Right lung (tissue), 10 donors: ENCODE measurements at places on chromosomes 12 and 14.

DNA sequence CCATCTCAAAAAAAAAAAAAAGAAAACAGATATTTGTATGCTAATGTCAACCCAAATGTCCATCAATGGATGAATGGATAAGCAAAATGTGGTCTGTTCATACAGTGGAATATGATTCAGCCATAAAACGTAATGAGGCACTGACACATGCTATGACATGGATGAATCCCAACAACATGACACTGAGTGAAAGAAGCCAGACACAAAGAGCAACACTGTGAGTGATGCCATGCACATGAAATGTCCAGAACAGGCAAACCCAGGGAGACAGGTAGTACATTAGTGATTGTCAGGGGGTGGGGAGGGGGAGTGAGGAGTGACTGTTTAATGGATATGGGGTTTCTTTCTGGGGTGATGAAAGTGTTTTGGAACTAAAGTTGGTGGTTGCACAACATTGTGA lies 50.2 kb downstream of the ARL6IP4 start:
- no peak for DNase-seq

- no peak for DNase-seq
These were observed 22.7 kb upstream of the ULK1 start for GRCh38 chr12:131871677-131872076.

DNA sequence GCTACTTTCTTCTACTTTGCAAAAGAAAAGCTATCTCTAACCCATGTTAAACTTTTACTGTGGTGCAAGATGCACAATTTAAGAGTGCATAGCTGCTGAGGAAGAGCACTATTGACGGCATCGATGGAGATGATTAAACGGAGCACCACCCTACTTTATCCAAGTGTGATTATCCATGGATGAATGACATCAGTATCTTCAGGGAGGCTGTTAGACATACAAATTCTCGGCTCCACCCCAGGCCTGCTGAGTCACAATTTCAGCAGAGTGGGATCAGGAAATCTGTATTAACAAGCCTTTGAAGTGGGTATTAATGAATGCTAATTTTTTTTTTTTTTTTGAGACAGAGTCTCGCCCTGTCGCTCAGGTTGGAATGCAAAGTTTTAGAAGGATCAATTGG lies 16.2 kb downstream of the SLC2A14 start:
- DNase-seq: no peak

GRCh38 chr12:49049566-49050224 lies 10.9 kb downstream of the KMT2D start:
- DNase-seq: no peak

- no peak for DNase-seq
These were observed 125.8 kb upstream of the AVPR1A start for GRCh38 chr12:63276537-63277365.

- no peak for DNase-seq
These were observed 26.1 kb upstream of the PLEKHG7 start for GRCh38 chr12:92676710-92677109.

- DNase-seq: no peak
These were observed 50.7 kb downstream of the ZC3H14 start for GRCh38 chr14:88613552-88614010.

DNA sequence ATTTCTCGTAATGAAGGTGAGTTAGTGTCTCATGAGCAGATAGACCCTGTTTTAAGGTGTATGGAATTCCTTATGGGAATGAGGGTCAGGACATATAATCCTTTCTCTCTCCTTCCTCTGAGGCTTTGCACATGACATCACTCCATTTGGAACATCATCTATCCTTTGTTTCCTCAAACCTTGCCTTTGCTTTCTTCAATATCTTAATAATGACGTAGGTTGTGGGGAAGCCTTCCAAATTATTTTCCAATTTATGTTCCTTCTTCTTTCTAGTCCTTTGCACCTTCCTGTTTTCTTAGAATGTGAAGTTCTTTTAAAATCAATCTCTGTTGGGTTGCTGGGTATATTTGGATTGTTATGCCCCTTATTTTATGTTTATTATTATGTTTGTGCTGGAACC lies 502.9 kb upstream of the STXBP6 start:
- DNase-seq: no peak

GRCh38 chr14:44803239-44803905 lies 158.4 kb downstream of the KLHL28 start:
- DNase-seq: peak; percentile 38

- DNase-seq: no peak
These were observed 174.9 kb downstream of the LRRK2 start for GRCh38 chr12:40399656-40400055.

DNA sequence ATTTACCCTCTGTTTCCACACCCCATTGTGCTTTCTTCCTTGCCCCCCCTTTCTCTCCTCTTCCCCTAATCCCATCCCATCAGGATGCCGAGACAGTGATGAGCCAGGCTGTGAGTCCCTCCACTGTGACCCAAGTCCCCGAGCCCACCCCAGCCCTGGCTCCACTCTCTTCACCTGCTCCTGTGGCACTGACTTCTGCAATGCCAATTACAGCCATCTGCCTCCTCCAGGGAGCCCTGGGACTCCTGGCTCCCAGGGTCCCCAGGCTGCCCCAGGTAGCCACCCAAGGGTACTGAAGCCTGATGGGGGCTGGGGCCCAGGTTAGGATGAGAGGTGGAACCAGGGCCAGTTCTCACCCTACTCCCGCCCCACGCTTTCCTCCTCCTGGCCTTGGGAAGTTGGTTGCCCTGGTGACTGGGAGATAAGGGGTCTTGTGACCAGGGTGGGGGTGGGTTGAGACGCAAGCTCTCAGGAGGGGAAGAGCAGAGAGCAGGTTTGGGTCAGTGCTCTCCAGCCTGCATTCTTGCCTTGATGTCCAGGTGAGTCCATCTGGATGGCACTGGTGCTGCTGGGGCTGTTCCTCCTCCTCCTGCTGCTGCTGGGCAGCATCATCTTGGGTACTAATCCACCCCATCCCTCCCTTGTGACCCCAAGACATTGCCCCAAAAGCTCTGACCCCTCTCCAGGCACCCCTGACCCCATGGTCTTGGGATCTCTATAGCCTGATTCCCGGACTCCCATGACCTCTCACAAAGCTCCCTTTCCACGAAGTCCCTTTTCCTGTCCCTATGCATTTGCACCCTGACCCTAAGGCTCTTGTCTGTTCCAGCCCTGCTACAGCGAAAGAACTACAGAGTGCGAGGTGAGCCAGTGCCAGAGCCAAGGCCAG lies 1.2 kb downstream of the AMHR2 start:
- no peak for DNase-seq

GRCh38 chr14:53880761-53881160 lies 75.9 kb downstream of the BMP4 start:
- no peak for DNase-seq

- DNase-seq: no peak
These were observed 662 bp upstream of the ATP2A2 start for GRCh38 chr12:110280392-110280778.
